ENCODE measurements at places on chromosomes 4 and X.

GRCh38 chr4:1832690-1833089 is 23.3 kb downstream of the LETM1 start:
- no peak for DNase-seq

GRCh38 chr4:42310358-42310757 is 86.9 kb upstream of the SHISA3 start:
- DNase-seq = no peak

DNA sequence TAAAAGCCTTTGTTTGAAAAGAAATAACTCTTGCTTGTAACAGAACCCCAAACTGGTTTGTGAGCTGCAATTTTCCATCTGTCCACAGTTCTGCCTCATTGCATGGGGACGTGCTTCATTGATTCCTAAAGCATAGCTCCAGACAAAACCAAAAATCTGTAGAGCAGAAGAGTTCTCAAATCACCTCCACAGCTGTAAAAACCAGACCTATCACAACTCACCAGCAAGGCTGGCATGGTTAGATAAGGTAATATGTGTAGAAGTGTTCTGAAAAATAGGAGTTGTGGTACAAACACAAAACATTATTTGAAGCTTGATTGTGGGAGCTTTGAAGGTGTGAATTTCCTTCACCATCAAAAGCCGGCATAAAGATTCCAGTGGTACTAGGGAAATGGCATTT is 12.5 kb upstream of the RAB28 start:
- DNase-seq = no peak

GRCh38 chrX:626745-627509 is 3.7 kb upstream of the SHOX start:
- DNase-seq = no peak

DNA sequence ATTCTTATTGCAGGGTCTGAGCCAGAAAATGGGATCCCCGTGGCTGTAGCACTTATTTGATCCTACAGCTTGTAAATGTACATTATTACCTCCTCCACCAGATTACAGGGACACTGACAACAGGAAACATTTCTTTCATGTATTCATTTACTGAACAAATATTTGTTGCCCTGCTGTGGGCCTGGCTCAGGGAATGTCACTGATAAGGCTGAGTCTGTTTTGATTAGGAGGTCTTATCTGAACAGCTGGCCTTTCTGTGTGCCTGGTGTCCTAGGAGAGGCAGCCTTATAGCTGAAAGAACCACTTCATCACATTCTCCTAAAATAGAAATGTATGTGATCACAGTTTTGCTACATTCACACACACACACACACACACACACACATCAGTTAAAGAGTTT is 45.5 kb upstream of the PROM1 start:
- DNase-seq = no peak

DNA sequence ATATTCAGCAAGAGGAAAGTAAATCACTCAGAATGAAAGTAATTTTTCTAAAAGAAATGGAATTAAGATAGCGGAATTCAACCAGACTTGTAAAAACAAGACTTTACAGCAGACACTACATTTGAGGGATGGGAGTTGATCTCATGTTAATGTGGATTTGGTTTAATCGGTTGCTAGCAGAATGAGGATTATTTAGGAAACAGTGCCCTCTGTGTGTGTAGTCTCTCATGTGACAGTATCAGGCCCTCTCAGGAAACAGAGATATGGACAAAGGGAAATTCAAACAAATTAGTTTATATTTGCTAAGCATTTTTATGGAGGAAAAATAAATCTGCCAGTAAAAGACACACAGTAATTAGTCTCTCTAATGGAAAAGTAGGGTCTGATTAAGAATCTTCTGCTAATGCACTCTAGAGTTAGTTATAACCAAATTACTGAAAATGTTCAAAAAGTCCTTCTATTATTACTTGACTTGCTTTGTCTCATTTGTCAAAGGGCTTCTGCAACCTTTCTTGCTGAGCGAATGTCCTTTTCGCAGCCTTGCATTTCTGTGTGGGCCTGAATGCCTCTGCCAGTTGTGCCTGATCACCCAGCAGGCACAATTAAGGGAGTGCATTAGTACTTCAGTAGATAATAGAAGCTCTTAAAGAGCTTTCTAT is 1282.3 kb upstream of the TENM3 start:
- no peak for DNase-seq

DNA sequence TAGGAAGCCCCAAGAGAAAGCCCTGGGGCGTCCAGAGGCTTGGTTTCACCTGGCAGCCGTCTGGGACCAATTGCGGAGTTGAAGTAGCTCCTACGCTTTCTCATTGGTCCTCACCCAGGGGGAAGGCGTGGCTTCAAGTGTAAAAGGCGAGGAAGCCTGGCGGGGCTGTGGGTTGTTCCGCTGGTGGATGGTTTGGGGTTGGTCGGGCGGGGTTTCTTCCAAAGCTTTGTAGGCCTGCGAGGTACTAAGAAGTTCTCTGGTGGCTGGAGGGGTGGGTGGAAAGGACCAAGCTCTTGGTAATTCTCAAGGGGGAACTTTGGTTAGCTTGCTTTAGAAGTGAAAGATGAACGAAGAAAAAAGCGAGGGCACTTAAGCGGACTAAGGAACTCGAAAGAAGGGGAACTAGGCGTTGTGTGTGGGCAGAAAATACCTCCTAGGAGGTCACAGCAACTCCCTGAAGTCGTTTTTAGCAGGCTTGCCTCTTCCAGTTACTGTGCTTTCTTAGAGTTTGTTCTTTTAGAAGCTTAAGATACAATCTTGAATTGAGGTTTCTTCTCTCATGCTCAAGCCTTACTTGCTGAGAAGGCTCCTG is 36.6 kb downstream of the CCNG2 start:
- DNase-seq = peak; percentile 36

DNA sequence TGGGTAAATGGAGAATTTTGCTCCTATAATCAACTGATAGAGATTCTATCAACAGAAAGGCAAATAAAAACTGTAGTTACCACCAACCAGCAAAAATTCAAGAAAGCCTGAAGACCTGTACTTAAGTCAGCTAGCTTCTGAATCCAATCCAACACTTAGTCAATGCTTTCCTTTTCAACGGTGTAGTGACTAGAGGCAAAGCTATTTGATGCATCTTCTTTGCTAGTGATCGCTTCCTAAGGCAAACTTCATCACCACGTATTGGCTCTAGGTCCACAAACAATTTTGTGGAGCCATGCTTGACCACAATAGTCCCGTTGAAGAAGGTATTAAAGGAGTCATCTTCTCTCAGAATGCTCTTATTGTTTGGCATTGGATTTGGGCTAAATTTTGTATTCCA is 25.0 kb upstream of the UBA6 start:
- DNase-seq = no peak

DNA sequence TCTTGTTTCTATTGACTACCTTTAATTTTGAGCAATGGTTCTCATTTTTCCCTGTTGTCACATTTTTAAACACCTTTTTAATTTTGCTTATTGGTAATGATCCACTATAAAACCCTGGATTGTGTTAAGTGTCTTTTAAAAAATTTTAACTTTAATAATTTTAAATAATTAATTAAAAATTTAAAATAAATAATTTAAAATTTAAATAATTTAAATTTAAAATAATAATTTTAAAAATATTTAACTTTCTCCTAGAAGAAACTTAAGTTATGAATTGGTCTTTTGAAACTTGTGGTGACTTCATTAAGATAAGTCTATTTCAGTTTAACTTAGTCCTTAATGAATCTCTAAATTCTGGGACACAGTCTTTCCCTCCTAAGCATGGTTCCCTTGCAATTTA is 566.3 kb upstream of the GALNTL6 start:
- DNase-seq = no peak

- no peak for DNase-seq
Measured at GRCh38 chrX:1165535-1166196, 46.8 kb downstream of the CRLF2 start.

All from stimulated activated CD4-positive, alpha-beta T cell treated with anti-CD3 and anti-CD28 coated beads, Interleukin-1b, Interleukin-23, amount 100 ng/mL, for 24 hours (primary cell).